ENCODE measurements at places on chromosomes 2 and 18.

DNA sequence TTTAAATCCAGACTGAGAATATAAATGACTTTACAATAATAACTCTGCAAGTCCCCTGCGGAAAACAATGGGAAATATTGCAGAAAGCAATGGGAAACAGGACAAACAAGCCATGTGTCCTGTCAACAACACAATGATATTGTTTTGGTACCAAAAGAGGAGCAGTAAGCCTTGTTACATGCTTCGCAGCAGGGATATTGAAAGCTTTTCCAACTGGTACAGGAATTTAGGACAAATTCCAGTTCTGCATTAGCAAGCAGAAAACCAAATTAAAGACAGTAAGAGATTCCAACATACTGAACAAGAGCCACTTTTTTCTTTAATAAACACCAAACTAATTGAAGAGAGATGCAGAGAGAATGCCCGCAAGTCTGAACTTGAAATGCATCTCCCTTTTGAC is 30.0 kb downstream of the FRZB start:
- no peak for DNase-seq

DNA sequence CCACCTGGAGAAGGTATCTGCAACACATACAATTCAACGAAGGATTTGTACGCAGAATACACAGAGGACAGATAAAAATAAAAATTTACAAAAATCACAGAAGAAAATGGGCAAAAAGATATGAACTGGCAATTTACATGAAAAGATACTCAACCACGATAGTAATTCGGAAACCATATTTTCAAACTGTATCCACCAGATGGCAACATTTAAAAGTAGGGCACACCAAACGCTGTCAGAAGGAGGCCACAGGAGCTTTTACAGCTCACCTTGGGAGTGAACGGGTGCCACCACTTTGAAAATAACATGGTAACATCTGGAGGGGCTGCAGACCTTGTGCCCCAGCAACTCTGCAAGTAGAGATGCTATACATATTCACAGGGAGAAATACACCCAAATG is 9.8 kb downstream of the KIF1A start:
- no peak for DNase-seq

GRCh38 chr2:223475901-223476300 is 126.3 kb downstream of the SCG2 start:
- no peak for DNase-seq

GRCh38 chr2:169965495-169965894 is 138.2 kb downstream of the UBR3 start:
- DNase-seq, result no peak

DNA sequence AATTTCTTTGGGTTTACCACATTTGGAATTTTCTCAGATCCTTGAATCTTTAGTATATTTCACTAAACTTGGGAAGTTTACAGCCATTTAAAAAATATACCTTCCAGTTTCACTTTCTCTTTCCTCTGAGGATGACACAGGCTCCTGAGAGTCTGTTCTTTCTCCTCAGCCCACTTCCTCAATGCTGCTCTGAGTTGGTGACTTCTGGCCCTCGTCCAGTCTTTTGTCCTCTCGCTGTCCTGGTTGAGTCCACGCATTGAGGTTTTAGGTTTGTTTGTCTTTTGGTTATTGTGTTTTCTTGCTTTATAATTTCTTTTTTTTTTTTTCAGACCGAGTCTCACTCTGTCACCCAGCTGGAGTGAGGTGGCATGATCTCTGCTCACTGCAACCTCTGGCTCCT is 40.7 kb upstream of the GALR1 start:
- peak; percentile 69 for DNase-seq

GRCh38 chr18:42011053-42011452 is 56.0 kb downstream of the PIK3C3 start:
- DNase-seq, result no peak

GRCh38 chr2:197973772-197974171 is 169.4 kb downstream of the PLCL1 start:
- no peak for DNase-seq

DNA sequence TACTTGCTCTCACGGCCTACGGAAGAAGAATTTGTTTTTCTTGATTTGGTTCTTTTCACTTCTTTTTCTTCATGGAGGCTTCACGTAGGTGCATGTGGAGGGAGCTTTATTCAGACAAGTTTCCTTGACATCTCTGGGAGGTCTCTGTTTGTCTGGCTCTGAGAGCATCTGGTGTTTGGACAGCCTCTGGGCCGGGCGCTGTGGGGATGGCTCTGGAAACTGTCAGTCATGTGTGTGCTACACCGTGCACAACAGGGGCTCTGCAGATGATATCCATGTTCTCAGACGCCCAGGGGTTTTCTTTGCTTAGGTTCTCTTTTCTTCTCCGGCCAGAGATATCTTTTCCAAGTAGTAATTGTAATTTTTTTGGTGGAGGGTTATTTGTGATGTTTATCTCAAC is 130.7 kb downstream of the SH3RF3 start:
- no peak for DNase-seq

DNA sequence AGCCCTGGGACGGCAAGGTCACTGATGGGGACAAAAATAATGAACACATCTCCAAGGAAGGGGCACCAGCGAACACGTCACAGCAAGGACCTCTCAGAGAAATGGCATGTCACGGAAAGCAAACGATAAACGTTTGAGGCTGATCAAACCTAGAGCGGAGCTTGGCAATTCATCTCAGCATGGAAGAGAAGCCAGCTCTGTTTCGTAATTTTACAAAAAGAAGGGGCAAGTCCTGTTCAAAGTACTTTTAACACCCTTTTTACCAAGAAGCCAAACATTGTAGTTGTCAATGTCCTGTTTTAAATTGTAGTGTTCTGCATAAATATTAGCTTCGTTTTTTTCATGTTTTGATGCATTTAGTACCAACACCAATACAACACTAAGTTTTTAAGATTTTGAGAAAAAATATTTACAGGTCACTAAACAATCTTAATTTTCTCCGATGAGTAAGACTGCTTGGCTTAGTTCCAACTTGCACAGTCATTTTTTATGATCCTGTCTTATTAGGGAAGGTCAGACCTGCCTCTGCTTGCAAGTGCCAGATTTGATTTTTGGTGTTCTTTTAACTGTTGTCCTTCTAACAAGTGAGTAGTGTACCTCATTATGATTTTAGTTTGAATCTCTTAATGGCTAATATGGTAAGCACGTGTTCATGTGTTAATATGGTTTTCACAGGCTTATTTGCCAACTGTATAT is 818.5 kb upstream of the SALL3 start:
- no peak for DNase-seq
